ENCODE measurements at places on chromosomes 4 and X.

- H3K27me3 ChIP-seq, result no peaks in the 10 kb centered on the region
- no peaks in the 10 kb centered on the region for H3K4me1 ChIP-seq
- DNase-seq, result no peak
- no peak overlapping the region for H3K27ac ChIP-seq
- no peaks in the 10 kb centered on the region for H3K36me3 ChIP-seq
Measured at GRCh38 chr4:123110147-123110546, 187.8 kb upstream of the NUDT6 start.

GRCh38 chr4:54913751-54914526 is 211.5 kb downstream of the KDR start:
- no peak overlapping the region for H3K27ac ChIP-seq
- H3K4me3 ChIP-seq, result no peak overlapping the region
- no peak for DNase-seq

DNA sequence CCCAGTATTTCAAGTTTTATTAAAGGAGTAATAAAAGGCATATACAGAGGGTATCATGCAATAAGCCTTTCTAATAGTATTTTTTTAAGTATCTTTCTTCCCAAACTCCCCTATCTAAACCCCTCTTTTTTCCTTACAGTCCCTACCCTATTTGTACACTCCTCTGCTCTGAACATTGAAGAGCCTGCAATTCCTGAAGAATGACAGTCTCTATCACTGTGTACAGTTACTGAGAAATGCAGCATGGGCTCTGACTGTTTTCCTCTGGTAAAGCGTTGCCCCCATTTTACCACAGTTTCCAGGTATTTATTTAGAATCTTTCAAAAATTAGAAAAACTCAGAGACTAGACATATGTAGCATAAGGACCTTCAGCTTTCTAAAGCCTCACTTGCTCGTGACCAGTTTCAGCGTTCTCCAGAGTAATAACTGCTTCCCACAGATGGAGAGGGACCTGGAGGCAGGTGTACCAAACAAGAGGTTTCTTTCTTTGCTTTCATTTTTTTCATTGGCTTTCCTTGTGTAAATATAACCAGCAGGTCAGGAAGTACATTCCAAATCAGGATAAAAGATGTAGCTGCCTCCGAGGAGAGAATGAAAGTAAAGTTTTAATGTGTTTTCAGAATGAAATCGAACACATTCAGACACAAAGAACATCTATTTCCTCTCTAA is 230.8 kb downstream of the CFAP299 start:
- DNase-seq, result no peak
- H3K36me3 ChIP-seq, result no peaks in the 10 kb centered on the region
- H3K4me1 ChIP-seq, result no peaks in the 10 kb centered on the region
- H3K27ac ChIP-seq, result peak overlapping the region; percentile 53
- H3K27me3 ChIP-seq, result no peaks in the 10 kb centered on the region

DNA sequence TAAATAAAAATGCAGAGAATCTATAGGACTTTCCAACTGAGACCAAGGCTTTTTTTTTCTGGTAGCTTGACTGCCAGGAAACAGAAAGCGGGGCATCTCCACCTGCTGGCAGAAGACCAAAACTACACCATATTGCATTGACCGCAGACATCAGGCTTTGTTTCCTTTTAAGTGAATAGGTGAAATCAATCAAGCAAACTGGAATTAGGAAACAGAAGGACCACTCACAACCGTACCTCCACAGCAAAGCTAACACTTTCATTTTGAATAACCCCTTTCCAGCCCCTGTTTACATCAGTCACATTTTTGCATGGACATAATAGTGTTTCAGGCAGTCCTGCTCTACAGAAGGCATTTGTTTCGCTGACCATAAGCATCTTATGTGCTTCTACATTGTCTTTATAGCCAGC is 218.2 kb downstream of the IDS start:
- H3K4me3 ChIP-seq, result no peak overlapping the region
- H3K27ac ChIP-seq, result no peak overlapping the region
- peak; percentile 33 for DNase-seq

- H3K4me1 ChIP-seq, result no peaks in the 10 kb centered on the region
- no peaks in the 10 kb centered on the region for H3K27me3 ChIP-seq
- no peak for DNase-seq
Measured at GRCh38 chr4:175720722-175721121, 91.3 kb downstream of the GPM6A start.

GRCh38 chr4:159758061-159758460 is 655.2 kb downstream of the RAPGEF2 start:
- no peak overlapping the region for H3K4me3 ChIP-seq
- no peak for DNase-seq
- no peaks in the 10 kb centered on the region for H3K36me3 ChIP-seq
- H3K4me1 ChIP-seq, result no peaks in the 10 kb centered on the region
- no peak overlapping the region for H3K27ac ChIP-seq
- H3K27me3 ChIP-seq, result no peaks in the 10 kb centered on the region

DNA sequence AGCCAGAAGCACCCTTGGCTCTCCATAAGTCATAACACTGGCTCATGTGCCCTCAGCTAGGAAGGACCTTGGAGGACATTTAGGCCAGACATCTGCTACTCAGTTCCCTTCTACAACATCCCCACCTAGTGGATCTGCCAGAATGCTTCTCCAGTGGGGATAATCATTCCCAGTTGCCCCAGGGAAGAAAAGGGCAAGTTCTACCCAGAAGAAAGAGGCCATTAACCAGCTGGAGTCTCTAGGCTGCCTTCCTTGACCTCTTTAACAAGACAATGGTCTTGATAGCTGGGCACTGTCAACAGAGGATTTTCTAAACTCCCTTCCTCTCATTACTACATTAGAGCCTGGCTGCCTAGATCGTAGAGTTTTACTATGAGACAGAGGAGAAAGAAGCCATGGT is 42.0 kb downstream of the LGI2 start:
- no peaks in the 10 kb centered on the region for H3K27me3 ChIP-seq
- no peaks in the 10 kb centered on the region for H3K36me3 ChIP-seq
- DNase-seq, result no peak
- H3K4me1 ChIP-seq, result no peaks in the 10 kb centered on the region
- no peak overlapping the region for H3K4me3 ChIP-seq
- no peak overlapping the region for H3K27ac ChIP-seq

DNA sequence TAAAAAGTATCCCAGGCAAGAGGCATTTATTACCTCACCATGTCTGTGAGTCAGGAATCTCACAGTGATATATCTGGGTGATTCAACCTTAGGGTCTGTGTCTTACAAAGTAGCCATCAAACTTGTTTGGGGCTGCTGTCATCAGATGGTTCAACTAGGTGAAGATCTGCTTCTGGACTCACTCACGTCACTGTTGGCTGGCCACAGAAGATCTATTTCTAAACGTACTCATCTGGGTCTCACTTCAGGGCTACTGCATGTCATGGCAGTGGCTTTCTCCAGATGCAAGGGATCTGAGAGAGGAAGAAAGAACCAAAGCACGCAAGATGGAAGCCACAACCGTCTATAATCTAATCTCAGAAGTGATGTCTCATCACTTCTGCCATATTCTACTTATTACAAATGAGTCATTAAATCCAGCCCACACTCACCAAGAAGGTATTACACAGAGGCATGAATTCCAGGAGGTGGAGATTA is 267.8 kb upstream of the ANKRD50 start:
- H3K4me3 ChIP-seq, result no peak overlapping the region
- no peak for DNase-seq
- no peaks in the 10 kb centered on the region for H3K27me3 ChIP-seq

DNA sequence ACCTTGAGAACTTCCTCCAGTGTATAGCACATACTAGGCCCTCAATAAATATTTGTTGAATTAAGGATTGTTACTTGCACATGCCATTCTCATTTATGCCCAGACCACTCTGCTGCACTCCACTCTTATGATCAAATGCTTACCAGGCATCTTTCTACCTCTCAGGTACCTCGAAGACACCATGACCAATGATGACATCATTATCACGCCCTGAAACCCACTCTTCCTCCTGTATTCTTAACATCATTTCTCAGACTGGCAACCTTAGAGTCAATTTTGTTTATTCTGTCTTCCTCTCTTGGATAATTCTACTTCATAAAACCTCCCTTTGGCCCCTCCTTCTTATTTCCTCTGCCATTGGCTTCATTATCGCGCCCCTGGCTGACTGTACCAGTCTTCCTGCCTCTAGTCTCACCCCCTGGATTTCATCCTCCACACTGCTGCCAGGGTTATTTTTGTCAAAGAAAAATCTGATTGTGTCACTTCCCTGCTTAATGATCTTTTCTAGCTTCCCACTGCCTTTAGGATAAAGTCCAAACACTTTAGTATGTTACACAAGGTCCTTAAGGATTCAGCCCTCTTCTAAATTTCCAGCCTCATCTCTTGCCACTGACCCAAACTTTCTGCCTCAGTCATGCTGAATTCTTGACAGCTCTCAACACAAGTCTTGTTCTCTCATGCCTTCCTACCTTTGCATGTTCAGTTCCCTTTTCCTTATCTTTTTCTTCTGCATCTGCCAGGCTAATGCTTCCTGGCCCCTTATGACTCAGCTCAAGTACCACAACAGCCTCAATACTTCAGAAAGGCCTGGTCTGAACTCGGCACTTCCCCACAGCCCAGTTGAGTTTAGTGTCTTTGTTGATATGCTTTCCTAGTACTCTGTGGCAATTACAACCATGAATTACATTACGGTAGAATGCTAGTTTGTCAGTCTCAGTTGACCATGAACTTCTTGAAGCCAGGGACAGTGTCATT is 45.8 kb downstream of the HDAC8 start:
- no peak for DNase-seq
- H3K36me3 ChIP-seq, result peaks cover 14% of the 10 kb centered on the region
- no peaks in the 10 kb centered on the region for H3K27me3 ChIP-seq
- H3K4me1 ChIP-seq, result no peaks in the 10 kb centered on the region

DNA sequence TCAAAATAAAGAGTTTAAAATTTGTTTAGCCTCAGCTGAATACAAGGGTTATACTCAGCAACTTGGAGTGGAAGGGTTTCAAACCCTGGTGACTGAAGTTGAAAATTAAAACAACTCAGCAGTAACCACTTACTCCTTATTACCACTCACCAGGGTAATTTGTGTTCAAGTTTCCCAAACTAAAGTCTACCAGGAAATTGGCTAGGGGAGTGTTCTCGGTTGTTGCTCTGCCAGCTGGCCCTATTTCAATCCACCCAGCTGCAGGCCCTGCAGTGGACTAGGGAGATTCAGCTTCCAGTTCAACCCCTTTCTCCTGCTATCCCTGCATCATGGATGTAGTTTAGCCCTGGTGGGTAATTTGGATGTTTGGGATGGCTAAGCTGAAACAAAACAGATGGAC is 37.8 kb upstream of the EXOC1L start:
- H3K36me3 ChIP-seq, result no peaks in the 10 kb centered on the region
- no peak overlapping the region for H3K4me3 ChIP-seq

GRCh38 chr4:138540056-138540800 is 298.1 kb upstream of the SLC7A11 start:
- H3K4me1 ChIP-seq, result no peaks in the 10 kb centered on the region
- DNase-seq, result no peak
- no peak overlapping the region for H3K27ac ChIP-seq
- H3K4me3 ChIP-seq, result no peak overlapping the region
- no peaks in the 10 kb centered on the region for H3K27me3 ChIP-seq

GRCh38 chr4:155819066-155819465 is 47.0 kb downstream of the ASIC5 start:
- no peaks in the 10 kb centered on the region for H3K36me3 ChIP-seq
- H3K4me1 ChIP-seq, result no peaks in the 10 kb centered on the region
- no peak overlapping the region for H3K27ac ChIP-seq
- DNase-seq, result no peak
- H3K4me3 ChIP-seq, result no peak overlapping the region
- H3K27me3 ChIP-seq, result peaks cover 7% of the 10 kb centered on the region

DNA sequence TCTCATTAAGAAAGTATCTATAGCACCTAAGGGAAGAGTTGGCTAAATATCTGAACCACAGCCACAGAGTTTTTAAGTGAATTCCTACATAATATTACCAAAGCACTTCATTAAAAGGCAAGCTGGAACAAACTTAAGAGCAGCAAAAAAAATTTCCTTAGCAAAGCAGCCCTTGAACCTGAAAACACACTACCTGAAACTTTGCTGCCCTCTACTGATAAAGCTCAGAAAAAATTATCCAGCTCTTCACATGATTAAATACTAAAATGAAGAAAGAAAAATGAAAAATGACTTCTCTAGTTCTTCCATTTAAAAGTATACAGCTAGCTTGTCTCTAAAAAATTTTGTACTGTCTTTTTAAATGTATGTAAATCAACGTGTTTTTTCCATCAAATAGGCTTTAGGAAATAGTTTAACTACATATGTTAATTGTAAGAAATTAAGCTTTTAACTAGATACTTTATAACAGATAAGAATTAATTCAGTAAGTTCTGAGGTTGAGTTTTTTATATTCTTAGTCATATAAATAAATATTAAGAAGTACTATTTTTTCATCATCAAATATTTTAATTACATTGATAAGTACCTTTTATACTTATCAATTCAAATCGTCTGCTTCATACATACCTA is 156.1 kb downstream of the STPG2 start:
- no peak overlapping the region for H3K27ac ChIP-seq
- no peaks in the 10 kb centered on the region for H3K4me1 ChIP-seq
- peak; percentile 41 for DNase-seq

GRCh38 chrX:41275661-41276609 is 58.0 kb upstream of the DDX3X start:
- peak; percentile 93 for DNase-seq
- H3K4me3 ChIP-seq, result peak overlapping the region; percentile 71
- no peaks in the 10 kb centered on the region for H3K36me3 ChIP-seq
- H3K27ac ChIP-seq, result peak overlapping the region; percentile 41
- no peaks in the 10 kb centered on the region for H3K4me1 ChIP-seq
- no peaks in the 10 kb centered on the region for H3K27me3 ChIP-seq

- H3K4me3 ChIP-seq, result no peak overlapping the region
- H3K4me1 ChIP-seq, result peaks cover 8% of the 10 kb centered on the region
- H3K36me3 ChIP-seq, result peaks cover 17% of the 10 kb centered on the region
Measured at GRCh38 chr4:185357211-185357610, 38.5 kb downstream of the LRP2BP start.

GRCh38 chr4:74282926-74283325 is 25.3 kb upstream of the EPGN start:
- peak overlapping the region; percentile 77 for H3K27ac ChIP-seq
- no peaks in the 10 kb centered on the region for H3K36me3 ChIP-seq
- H3K4me1 ChIP-seq, result no peaks in the 10 kb centered on the region
- DNase-seq, result no peak
- no peaks in the 10 kb centered on the region for H3K27me3 ChIP-seq
- H3K4me3 ChIP-seq, result no peak overlapping the region

- no peak overlapping the region for H3K4me3 ChIP-seq
- H3K4me1 ChIP-seq, result no peaks in the 10 kb centered on the region
- no peak overlapping the region for H3K27ac ChIP-seq
- no peaks in the 10 kb centered on the region for H3K27me3 ChIP-seq
- DNase-seq, result no peak
Measured at GRCh38 chr4:22463179-22463578, 52.7 kb downstream of the ADGRA3 start.

DNA sequence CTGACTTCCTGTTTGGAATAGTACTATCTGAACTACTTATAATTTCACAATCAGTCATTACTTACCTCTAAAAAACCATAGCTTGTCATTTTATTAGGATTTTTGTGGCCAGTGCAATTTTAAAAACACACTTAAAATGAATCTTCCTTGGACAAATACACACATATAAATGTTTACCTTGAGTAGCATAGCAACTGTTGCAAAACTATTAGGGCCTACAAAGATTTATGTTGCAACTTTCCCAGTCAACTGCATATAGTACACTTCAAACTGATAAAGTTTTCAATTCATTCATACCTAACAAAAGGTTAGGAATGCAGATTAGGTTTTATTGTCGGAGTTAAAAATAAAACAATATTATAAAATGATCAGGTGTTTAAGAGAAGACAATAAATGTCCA is 193.0 kb downstream of the PDGFC start:
- peak overlapping the region; percentile 75 for H3K27ac ChIP-seq
- peaks cover 53% of the 10 kb centered on the region for H3K4me1 ChIP-seq
- H3K27me3 ChIP-seq, result no peaks in the 10 kb centered on the region
- DNase-seq, result no peak
- no peak overlapping the region for H3K4me3 ChIP-seq
